Stimulated activated CD4-positive, alpha-beta T cell treated with anti-CD3 and anti-CD28 coated beads, TNF-alpha, amount 100 ng/mL, for 48 hours (primary cell): ENCODE measurements at places on chromosomes 1 and 21.

- no peak for DNase-seq
These were observed 13.4 kb upstream of the SLC6A17 start for GRCh38 chr1:110136911-110137310.

DNA sequence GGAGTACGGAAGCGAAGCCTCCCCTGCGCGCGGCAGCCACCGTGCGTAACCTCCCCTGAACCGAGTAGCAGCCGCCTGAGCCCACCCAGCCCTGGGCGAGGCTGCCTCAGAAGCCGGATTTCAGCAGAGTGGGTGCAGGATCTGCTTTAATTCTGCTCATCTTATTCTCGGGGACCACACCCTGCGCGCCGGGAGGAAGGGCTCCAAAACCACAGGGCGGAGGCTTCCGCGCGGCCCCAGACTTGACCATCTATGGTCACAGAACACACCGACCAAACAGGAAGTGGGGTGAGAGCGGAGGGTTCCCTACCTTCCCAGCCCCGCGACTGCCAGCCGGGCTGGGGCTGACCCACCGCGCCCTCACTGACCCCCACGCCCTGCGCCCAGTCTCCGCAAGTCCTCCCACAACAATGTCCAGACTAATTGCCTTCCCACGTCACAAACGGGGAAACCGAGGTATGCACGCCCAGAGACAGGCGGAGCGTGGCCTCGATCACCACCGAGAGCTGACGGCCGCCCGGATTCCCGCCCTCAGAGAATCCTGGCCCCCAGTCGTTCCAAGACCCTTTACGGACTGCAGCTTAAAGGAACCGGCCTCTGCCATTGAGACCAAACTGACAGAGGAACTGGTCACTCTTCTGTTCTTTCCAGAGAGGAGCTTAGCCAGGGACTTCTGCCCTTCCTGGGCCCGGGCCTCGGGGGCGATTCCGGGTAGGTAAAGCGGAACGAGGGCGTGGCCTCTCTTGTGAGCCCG is 595 bp upstream of the CAP1 start:
- peak; percentile 68 for DNase-seq

GRCh38 chr1:176742322-176742721 is 279.3 kb downstream of the PAPPA2 start:
- no peak for DNase-seq

DNA sequence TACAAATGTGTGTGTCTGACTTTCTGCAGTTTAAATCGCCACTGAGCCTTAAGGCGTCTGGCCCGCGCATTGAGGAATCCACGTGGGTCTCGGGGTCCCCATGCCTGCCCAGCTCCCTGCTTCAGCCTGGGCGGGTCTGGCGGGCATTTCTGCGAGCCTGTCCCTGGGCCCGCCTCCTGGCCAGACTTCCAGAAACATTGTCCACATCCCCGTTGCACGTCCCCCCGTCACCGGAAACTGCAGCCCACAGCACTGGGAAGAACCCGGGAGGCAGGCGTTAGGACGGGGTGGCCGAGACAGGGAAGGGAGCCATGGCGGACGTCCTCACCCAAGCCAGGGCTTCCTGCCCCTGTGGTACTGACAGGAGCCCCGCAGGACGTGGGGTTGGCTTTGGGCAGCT is 113.1 kb upstream of the COL6A1 start:
- no peak for DNase-seq

GRCh38 chr1:174890024-174890423 is 109.7 kb upstream of the CACYBP start:
- DNase-seq: no peak

GRCh38 chr1:12386130-12386529 is 156.3 kb downstream of the VPS13D start:
- no peak for DNase-seq

DNA sequence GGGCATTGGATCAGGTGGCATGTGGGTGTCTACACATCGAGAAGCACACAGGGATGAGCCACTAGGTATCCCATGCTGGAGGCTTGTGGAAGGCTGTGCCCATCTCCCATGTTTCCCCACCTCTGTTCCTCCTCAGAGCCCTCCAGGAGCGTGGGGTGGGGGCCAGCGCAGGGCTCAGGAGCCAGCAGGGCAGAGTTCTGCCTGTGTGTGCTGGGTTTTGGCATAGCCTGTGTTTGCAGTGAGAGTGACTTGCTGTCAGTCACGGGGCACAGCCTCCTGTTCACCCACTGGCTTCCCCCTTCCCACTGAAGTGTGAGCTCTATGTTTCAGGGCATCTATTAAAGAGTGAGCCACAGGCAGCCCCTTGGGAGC is 10.4 kb downstream of the IBA57 start:
- no peak for DNase-seq

DNA sequence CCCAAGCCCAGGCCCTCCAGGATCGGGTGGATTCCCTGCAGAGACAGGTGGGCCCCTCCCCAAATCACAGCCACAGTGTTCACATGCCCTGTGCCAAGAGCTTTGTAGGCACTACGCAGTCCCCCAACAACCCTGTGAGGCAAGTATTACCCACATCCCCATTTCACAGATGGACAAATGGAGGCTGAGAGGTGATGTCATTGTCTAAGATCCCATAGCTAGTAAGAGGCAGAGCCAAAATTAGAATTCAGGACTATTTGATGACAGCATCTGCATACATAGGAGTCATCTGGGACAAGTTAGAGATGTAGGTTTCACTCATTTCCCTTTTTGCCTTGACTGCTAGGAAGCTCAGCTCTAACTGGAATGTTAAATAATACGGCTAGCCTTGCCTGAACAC is 12.0 kb downstream of the MFAP2 start:
- no peak for DNase-seq

DNA sequence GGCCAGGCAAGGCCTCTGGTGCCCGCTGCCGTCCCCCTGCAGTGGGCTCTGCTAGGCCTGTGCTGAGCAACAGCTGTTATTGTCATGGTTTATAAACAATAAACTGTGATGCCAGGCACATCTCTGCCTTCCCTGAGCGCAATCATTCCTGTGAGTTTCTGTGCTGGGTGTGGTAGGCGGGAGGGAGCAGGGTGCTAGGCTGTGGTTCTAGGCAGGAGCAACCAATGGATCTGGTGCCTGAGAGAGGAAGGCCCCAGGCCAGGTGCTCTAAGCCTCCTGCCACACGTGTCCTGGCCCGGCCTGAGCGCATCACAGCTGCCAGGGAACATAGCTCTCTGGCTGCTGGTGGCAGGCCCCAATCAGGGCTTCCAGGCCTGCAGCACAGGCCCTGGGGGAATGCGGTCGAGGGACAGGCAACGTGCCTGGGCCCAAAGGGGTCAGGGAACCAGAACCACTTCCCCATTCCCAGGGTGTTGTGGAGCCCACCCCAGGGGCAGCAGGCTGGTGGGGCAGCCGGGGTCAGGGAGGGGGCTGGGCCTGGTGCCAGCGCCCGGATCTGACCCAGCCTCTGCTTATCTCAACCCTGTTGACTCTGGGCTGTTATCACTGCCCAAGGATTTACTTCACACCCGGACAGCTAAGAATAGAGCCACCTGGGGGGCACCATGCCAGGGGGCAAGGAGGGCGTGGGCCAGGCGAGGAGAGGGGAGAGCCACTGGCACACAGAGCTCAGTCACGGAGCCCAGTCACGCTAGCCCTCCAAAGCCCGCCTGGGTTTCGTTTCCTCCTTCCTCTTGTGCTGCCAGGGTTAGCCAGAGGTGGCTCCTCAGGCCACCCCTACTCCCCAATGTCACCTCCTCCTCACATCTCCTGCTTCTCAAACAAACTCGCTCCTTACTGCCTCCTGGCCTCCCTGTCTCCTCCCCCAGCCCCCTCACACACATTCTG is 11.5 kb downstream of the TRIM46 start:
- DNase-seq: no peak

DNA sequence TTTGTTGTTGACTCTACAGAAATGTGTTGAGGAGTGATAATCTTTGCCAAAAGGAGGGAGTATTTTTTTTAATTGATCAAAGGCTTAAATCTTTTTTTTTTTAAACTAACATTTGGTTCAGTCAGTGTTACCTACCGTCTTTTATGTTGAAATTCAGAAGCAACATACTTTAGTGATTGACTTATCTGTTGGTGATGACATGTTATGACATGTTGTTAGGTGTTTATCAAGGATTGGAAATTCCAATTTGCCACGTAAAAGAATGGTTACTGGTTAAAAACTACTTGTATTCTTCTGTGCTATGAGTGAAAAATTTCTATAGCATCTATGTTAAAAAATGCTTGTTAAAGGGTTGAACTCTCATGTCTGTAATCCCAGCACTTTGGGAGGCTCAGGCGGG is 61.2 kb downstream of the DNM3 start:
- no peak for DNase-seq

GRCh38 chr1:234926559-234927311 is 201.9 kb downstream of the TOMM20 start:
- DNase-seq: peak; percentile 22

DNA sequence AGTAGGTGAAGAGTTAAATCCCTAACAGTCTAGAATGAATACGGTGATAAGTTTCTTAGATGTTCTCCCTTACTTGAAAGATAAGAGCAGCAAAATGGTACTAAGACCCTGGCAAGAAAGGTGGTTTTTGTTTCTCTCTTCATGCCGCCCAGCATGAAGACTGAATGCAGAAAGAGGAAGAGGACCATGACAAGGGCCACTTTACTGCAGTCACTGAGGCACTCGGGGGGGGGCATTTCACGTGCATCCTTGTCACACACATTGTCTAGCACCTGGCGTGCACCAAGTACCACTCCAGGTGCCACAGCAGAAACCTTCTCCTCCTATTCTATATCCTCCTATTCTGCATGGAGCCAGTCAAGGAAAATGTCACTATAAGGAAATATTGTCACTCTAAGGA is 222.0 kb downstream of the TOMM20 start:
- no peak for DNase-seq

DNA sequence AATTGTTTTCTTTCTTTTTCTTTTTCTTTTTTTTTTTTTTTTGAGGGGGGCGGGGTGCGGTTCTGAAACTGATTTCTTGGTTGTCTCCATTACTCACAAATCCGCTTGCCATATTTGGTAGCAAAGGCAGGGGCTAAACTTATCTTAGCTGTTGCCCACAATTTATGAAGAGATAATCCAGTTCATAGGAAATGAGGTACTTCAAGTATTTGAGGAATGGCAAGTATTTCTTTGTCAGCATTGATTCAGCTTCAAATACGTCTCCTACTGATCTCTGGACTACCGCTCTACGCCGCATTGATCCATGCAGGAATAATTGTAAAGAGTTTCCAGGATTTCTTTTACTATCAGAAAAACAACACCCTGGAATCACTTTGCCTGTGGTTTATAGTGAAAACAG is 289.2 kb upstream of the DPYD start:
- no peak for DNase-seq

- DNase-seq: no peak
These were observed 11.1 kb downstream of the VSIG8 start for GRCh38 chr1:159851407-159851806.

- no peak for DNase-seq
These were observed 2.5 kb upstream of the TRAPPC3 start for GRCh38 chr1:36151845-36152203.

GRCh38 chr1:151728151-151729054 is 7.1 kb downstream of the RIIAD1 start:
- DNase-seq: no peak

GRCh38 chr21:16563795-16564194 is 834.0 kb downstream of the USP25 start:
- no peak for DNase-seq

- no peak for DNase-seq
These were observed 6.9 kb downstream of the S100A12 start for GRCh38 chr1:153368495-153368894.

DNA sequence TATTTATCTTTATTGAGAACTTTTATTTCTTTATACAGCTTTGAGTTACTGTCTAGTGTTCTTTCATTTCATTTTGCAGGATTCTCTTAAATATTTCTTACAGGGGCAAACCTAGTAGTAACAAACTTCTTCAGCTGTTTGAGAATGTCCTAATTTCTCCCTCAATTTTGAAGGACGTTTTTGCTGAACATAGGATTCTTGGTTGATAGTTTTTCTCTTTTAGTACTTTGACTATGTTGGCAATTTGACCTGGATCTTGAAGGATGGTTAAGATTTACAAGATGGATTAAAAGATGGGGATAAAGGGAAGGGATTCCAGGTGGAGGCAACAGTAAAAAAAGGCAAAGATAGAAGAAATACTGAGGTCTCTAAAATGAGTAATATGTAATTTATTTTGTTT is 38.9 kb downstream of the XPR1 start:
- no peak for DNase-seq

- DNase-seq: no peak
These were observed 23.1 kb downstream of the LGR6 start for GRCh38 chr1:202216691-202217090.

GRCh38 chr21:44533121-44533890 is 6.7 kb downstream of the KRTAP10-1 start:
- no peak for DNase-seq

DNA sequence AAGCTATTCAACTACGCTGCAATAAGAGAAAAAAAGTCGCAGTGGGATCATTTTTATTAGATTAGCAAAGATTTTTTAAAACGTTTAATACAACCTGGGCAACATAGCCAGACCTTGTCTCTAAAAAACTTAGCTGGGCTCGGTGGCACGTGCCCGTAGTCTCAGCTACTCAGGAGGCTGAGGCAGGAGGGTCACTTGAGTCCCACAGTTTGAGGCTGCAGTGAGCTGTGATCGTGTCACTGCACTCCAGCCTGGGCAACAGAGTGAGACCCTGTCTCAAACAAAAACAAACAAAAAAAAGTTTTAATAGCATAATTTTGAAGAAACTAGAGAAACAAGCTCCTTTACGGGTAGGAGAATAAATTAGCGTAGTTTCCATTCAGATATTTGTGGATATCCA is 1.0 kb upstream of the PRDM15 start:
- DNase-seq: no peak

DNA sequence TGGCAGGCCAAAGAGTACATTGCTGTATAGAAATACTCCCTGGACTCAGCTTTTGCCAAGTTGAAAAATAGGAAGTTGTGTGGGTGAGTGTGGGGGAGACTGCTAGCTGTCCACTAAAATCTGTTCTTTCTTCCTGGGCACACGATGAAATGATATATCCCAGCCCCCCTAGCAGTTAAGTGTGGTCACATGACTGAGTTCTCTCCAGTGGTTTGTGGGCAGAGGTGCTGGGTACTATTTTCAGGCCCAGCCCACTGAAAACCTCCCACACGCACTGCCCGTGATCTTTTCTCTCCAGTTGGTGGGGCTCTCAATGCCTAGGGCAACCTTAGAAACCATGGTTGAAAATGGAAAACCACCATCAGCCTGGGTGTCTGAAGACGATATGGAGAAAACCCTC is 119.7 kb upstream of the LMO4 start:
- DNase-seq: no peak

GRCh38 chr1:85146972-85147359 is 53.9 kb downstream of the SYDE2 start:
- no peak for DNase-seq

GRCh38 chr1:151221616-151222015 is 23.3 kb downstream of the PIP5K1A start:
- no peak for DNase-seq

GRCh38 chr1:98924977-98925376 is 79.7 kb downstream of the PLPPR5 start:
- DNase-seq: no peak

GRCh38 chr1:110310300-110310699 is 28.9 kb upstream of the RBM15 start:
- no peak for DNase-seq

- DNase-seq: no peak
These were observed 19.9 kb downstream of the CLDN17 start for GRCh38 chr21:30146558-30147282.
